Kidney tubule cell (primary cell): ENCODE measurements at places on chromosomes 6 and 20.

DNA sequence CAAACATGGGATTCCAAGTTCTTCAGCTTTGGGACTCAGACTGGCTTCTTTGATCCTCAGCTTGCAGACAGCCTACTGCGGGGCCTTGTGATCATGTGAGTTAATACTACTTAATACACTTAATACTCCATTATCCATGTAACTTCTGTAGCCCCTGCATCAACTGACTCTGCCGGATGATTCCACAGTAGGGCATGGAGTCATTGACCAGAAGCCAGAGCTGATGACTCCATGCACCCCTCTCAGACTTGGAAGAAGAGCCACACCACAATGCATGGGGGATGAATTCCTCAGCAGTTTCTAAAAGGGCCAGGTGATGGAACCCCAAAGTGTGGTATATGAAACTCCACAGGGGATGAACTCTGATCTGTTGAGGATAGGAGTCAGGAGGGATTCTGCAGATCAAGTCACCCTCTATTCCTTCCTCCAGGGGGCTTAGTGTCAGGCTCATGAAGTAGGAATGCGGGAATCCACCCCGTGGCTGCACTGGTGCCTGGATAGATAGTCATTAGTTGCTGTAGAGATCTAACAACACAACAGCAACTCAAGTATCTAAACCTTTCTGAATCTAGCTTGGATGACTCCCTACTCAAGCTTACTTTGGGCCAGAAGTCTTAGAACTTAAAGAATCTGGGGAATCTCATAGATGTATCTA is 70.2 kb downstream of the GPR6 start:
- peak; percentile 4 for DNase-seq

- no peak for DNase-seq
These were observed 31.0 kb upstream of the CTAGE9 start for GRCh38 chr6:131741688-131742393.

- peak; percentile 70 for DNase-seq
These were observed 505.5 kb downstream of the PRIM2 start for GRCh38 chr6:57822896-57823358.

DNA sequence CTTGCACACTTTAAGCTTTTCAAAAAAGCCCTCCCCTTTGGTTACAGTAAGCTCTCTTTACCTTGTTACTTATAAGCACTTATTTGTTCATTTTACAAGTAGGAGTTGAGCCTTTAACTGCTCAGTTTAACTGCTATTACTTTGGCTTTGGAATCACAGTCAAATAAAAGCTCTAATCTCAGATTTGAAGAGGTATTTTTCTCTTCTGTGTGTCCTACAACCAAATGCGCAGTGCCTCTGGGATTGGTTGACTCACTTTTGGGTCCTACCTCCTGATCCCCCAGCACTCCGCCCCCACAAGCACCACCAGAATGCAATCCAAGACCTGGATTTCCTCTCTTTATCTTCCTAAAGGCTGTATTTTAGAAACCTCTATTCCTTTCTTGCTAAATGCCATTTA is 2.5 kb downstream of the NCOA7 start:
- no peak for DNase-seq

- DNase-seq: no peak
These were observed 64.4 kb downstream of the FILIP1 start for GRCh38 chr6:75429061-75429703.

DNA sequence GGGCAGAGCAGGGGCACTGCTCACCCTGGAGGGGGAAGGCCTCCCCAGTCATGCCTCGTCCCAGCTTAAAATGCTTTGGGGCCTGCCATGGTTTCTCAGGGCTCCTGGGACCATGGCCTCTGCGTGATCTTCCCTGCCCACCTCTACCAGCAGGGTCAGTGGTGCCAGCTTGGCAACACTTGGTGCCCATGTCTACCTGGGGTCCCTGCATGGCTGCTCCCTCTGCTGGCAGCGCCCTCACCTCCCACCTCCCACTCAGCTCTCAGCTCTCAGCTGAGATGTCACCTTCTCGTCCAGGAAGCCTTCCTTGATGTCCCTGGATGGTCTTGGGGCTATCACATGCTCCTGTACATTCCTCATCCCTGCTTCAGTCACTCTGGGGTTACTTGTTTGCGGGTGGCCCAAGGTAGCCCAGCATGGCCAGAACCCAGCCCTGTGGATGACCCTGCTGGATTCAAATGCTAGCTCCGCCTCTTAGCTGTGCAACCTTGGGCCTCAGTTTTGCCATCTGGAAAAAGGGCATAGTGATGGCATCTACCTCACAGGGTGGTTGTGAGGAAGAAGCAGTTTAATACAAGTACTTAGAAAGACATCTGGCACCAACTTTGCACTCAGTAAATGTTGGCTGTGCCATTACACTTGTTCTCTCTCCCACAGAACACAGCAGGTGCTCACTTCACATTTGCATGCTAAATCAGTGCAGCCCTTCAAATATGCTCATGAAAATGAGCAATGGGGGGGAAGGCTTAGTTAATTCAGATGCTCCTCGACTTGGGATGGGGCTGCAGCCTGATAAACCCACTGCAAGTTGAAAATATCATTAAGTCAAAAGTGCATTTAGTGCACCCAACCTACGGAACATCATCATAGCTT is 53.5 kb upstream of the PTPN1 start:
- DNase-seq: no peak

DNA sequence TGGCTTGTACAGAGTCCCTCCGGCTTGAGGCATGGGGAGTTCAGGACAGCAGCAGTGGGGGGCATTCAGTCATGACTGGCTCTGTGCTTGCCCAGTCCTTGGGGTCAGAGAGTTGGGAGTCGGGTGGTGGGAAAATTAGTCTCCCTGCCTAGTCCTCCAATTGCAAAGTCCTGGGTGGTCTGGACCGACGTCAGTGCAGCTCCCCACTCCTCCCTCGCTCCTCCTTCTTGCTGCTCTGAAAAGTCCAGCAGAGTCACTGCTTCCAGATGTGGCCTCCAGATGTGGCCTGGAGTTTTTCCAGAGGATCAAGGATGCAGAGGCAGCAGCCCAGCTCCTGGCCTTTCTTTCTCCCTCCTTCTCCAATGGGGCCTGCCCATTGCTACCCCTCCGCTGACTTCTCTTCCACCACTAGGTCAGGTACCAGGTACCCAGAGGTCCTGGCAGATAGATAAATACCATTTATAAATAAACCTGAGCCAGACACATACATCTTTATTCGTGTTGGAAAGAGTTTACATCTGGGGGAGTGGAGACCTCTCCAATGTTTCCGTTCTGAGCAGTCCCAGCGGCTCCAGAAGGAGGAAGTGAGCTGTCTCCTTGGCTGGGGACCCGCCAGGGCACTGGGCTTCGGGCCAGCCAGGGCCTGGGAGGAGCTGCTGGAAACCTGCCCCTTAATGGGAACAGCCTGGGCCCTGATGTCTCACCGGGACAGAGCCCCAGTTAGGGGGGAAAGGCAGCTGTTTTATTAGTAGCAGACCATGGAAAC is 49.0 kb upstream of the RNF24 start:
- peak; percentile 89 for DNase-seq

DNA sequence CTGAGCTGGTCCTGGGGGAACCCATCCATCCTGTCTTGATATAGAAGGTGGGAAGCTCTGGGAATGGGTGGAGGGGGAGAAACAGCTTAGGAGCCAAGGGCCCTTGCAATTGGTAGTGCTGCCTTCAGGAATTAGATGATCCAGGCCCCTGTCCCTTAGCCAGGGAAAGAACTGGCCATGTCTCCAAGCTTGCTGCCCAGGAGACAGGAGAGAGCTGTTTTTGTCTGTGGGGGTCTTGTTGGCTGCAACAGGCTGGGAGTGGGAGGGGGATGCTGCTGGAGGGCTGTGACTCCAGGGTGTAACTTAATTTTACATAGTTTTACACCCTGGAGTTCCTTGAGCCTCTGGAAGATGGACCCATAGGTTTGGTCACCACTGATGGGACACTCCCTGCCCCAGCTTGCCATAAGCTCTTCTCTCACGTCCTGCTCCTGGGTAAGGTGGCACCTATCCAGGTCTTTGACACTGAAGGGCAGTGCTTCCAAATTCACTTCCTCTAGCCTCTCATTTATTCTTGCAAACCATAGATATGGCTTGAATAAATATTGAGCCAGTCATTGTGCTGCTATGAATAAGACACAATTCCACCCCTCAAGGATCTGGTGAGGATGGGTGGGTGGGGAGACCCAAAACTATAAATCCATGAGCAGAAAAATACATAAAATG is 16.8 kb downstream of the VEGFA start:
- DNase-seq: no peak

GRCh38 chr6:72946774-72947173 is 278.5 kb downstream of the KHDC1L start:
- no peak for DNase-seq

DNA sequence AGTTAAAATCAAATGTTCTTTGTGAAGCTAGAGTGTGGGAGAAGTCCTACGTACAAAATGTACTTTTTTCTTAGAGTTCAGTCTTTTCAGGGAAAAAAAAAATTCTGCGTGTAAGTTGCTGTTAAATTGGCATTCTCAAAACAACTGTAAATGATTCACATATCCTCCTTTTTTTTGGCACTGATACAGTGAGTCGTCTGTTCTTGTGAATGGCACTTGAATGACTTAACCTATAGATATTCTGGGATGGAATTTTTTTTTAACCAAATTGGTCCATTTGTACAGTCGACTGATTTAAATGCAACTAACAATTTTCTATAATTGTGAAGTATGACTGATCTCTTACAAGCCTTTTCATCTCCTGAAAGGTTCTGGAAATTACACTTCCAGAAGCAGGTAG is 5.5 kb upstream of the JAG1 start:
- peak; percentile 47 for DNase-seq

GRCh38 chr6:20882014-20882413 is 347.8 kb downstream of the CDKAL1 start:
- no peak for DNase-seq

DNA sequence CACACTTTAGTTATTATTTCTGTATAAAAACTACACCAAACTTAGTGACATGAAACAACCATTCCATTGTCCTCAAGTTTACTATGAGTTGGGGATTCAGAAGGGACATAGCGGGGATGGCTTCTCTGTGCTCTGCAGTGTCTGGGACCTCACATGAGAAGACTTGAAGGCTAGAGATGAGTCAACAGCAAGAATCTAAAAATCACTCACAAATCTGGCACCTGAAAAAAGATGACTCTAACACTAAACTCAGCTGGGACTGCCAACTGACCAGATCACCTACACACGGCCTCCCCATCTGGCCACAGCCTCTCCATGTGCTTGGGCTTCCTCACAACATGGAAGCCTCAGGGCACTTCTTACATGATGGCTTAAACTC is 63.0 kb upstream of the EYA2 start:
- DNase-seq: no peak

DNA sequence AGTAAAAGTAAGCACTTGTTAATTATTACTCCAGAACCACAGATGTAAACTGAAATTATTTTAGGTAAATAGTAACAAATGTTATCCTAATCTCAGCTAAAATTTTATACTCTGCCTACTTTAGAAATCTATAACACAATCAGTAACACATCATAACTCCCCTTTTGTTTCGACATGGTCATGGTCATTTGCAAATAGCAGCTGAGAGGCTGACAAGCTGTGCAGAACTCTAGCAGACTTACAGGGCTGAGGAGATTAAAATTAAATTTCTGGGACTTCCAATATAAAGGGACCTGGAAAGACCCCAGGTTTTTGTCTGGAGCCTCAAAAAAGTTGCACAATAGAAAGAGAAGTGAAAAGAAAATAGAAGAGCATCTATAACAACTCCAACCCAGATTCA is 88.8 kb downstream of the PRL start:
- DNase-seq: no peak

DNA sequence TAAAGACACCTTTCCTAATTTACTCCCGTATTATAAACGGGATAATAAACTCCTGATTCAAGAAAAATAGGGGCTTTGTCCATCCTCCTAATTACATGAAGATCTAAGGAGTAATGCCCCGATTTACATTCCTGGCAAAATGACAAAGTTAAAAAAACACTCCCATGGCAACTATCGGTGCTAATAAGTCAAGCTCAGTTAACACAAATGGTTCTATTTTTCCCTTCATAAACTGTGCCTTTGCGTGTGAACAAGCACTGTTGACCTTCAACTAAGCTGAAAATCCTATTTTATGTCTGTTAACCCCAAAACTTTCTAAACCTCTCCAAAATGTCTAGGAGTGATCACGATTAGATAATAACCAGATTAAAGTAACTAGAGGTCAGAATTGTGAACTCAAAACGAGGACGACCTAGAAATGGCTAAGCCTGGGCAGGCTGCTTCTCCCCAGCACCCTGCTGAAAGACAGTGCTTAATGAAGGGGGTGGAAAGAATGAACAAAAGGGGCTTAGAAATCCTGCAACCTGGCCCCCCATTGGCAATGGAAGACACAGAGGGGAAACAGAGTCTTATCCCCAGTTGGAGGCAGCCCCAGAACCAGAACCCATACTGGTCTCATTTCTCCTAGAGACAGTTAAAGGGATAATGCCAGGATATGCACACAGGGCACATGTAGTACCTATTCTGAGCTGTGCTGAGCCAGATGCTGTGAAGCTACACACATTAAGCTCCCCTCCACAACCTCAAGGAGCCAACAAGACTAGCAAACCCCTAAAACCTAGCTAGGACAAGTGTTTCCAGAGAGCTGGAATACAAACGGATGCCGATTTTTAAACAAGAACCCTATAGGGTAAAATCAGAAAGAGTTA is 23.0 kb downstream of the SLC23A2 start:
- DNase-seq: no peak
